ENCODE measurements at places on chromosomes 2 and 18.

DNA sequence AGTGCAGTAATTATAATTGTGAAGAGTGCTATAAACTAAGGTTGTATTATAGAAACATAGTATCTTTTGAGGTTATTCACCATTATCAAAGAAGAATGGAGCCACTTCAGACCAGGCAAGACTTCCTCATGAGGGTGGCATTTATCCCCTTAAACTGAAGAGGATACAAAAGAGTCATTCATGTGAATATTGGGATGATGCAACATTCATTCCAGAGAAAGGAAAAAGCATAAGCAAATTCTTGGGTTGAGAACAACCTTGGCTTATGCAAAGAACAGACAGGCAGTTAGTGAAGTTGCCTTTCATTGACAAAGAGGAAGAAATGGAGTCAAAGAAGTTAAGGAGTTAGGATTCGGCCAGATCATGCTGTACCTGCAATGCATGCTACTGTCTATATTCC lies 682.5 kb downstream of the MBD2 start:
- no peak for DNase-seq

- DNase-seq: no peak
These were observed 9.9 kb downstream of the NFE2L2 start for GRCh38 chr2:177254433-177255226.

- no peak for DNase-seq
These were observed 87.9 kb upstream of the ITGA6 start for GRCh38 chr2:172339371-172340010.

- DNase-seq: no peak
These were observed 34.6 kb upstream of the CD28 start for GRCh38 chr2:203671876-203672275.

DNA sequence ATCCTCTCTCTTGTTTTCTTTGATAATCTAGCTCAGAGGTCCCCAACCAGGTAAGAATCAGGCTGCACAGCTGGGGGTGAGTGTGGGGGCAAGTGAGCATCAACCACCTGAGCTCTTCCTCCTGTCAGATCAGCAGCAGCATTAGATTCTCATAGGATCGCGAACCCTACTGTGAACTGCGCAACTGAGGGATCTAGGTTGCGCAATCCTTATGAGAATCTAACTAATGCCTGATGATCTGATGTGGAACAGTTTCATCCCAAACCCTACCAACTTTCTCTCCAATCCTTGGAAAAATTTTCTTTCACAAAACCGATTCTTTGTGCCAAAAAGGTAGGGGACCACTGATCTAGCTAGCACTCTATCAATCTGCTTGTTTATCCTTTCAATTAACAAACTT lies 678.3 kb downstream of the CBLN2 start:
- no peak for DNase-seq

- no peak for DNase-seq
These were observed 55.4 kb upstream of the MAP2 start for GRCh38 chr2:209368406-209368805.

- DNase-seq: no peak
These were observed 61.3 kb downstream of the TMEM247 start for GRCh38 chr2:46540496-46541331.

DNA sequence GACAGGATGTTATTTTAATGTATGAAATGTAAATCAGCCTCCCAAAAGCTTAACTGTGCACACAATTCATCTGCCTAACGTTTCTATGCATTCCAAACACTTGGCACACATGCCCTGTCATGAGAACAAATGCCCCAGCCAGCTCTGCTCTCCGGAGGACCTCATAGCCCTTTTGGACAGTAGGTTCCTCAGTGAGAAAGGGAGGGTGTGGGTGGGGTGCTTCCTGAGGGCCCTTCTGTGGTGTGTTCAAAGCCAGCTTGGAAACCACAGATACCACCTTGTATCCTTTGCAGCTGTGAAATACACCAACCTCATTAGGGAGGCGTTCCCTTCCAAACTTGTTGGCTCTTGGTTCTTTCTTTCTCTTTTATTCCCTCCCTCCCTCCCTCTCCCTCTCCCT lies 102.2 kb upstream of the ASB18 start:
- no peak for DNase-seq
